ENCODE measurements at places on chromosomes 3 and 15.

DNA sequence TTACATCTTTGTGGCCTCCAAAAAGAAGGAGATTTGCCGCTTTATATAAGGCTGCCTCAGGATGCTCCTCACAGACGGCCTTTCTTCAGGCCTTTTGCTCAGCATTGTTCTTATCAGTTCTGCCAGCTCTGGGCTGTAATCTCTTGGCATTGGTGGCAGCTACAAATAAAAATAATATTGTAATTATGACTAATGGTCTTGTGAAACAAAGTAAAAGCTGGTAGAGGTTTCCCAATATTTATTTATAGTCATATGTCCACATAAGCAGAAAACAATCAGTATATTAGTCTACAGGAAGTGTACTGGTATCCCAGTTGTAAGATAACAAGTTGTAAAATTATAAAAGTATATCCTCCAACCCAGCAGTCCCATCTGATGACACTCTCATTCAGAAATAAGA lies 7.3 kb downstream of the NEK4 start:
- DNase-seq: peak; percentile 66

DNA sequence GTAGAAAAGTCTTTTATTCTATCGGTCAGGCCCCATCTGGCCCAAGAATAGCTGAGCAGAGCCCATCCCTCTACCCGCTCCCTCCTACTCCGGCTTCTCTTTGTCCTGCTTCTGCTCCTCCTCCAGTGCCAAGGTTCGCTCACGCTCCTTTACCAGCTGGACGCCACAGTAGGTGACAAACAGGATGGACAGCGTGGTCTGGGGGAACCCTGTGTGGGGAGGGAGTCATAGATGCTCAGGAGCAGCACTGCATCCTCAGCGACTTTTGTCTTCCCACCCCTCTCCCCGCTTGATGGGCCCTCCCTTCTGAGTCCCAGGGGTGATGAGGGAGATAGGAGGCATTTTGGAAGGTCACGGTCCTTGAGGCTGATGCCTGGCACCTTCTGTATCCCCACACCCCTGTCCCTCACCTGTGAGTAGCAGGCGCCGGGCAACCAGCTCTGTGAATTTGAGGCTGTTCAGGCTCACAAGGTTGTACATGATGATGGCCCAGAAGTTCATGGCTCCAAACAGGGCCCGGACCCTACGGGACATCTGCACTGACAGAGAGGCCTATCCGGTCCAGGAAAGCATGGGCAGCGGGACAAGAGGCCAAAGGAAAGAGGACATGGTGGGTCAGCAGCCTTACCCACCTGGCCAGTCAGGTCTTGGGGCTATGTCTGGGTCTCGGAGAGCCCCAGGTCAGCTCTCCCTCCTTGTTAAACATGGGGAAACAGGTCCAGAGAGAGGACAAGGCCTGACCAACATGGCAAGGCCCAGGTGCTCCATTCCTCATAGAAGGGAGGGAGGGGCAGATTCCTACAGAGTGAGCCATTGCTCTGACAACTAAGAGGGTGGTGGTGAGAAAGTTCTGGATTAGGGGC lies 7.6 kb downstream of the KLHL40 start:
- DNase-seq: no peak

DNA sequence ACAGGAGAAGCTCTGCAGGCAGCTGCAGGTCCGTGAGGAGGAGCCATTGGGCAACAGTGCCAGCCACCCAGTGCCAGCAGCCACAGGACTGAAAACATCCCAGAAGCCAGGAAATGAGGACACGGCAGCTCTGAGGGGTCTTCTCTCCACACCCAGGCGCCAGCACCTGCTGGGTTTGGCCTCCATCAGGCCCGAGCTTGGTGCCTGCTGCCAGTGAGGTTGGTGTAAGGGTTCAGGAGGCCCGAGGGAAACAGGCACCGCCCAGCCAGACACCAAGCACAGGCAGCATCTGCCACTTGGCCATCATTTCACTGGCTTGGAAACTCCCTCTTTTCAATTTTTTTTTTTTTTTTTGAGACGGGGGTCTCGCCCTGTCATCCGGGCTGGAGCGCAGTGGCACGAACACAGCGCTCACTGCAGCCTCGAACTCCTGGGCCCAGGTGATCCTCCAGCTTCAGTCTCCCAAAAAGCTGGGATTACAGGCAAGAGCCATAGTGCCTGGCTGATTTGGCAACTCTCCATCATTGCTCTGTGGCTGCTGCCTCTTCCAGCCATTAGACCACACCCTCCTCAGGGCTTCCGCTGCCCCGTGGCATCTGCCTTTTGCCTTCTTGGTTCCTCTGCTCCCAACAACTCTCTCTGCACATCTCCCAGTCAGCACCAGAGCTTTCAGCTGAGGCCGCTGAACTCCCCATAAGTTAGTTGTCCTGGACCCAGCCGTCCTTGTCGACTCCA lies 1.5 kb upstream of the ITIH3 start:
- DNase-seq: no peak

- DNase-seq: no peak
Observed at GRCh38 chr3:162643245-162643644, 1146.6 kb downstream of the OTOL1 start.

- DNase-seq: no peak
Observed at GRCh38 chr3:11768604-11769003, 78.1 kb downstream of the TAMM41 start.

- DNase-seq: no peak
Observed at GRCh38 chr3:72142028-72142427, 357.1 kb upstream of the PROK2 start.

DNA sequence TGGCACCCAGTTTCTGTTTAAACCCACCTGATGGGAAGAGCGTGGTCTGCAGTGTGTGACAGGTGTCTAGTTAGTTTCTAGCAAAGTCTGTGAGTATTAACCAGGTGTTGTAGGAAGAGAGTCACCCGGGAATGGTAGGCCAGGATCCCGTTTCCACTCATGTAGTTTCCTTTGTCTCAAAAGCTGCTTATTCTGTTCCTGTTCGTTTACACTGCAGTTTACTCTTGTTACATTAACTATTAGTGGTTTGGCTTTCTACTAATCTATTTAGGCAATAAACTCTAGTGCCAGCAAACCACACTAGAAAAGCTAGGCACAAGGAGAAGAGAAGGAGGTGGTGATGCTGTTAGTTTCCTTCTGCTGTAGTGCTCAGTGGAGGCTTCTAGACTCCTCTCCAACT lies 32.7 kb downstream of the WDR76 start:
- no peak for DNase-seq

GRCh38 chr3:108100906-108101660 lies 10.3 kb upstream of the CD47 start:
- no peak for DNase-seq

DNA sequence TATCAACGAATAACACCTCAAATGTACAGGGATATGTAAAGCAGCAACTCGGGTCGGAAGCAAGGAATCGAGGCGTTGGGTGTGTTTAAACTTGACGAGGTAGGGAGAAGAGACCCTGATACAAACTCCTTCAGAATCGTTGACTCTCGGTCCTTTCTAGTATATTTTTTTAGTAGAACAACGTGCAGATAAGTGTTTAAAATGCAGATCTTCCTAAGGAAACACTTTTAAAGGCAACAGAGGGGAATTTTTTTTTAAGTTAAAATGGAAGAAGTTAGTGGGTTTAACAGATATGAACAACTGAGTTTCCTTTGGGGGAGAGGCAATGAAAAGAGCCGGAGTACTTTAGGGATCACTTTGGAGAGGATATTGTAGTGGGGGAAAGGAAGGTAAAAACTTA lies 1.1 kb upstream of the KPNA4 start:
- DNase-seq: no peak

GRCh38 chr3:114338651-114339357 lies 45.0 kb downstream of the TIGIT start:
- DNase-seq: no peak

DNA sequence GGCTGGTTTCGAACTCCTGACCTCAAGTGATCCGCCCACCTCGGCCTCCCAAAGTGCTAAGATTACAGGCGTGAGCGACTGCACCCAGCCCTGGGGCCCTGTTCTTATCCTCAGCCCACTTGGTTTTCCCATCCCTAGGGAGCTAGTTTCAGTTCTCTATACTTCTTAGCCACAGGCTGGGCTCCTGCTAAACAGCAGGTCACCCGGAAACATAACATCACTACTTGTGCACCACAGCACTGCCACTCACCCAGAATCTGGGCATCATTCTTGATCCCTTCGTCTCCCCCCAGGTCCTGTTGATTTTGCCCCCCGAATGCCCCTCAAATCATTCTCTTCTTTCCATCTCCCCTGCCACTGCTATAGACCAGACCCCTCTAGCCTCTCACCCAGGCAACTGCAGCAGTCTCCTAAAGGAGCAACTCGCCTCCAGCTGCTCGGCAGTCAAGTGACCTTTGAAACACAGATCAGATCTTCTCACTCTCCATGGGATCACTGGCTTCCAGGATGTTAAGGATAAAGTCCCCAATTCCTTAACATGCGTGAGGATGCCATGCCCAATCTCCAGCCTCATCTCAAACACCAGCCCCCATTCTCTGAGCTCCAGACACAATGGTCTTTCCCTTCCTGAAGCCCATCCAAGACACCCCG lies 5.6 kb upstream of the AP3S2 start:
- DNase-seq: no peak

- peak; percentile 94 for DNase-seq
Observed at GRCh38 chr3:114624571-114625181, 330.8 kb downstream of the TIGIT start.

DNA sequence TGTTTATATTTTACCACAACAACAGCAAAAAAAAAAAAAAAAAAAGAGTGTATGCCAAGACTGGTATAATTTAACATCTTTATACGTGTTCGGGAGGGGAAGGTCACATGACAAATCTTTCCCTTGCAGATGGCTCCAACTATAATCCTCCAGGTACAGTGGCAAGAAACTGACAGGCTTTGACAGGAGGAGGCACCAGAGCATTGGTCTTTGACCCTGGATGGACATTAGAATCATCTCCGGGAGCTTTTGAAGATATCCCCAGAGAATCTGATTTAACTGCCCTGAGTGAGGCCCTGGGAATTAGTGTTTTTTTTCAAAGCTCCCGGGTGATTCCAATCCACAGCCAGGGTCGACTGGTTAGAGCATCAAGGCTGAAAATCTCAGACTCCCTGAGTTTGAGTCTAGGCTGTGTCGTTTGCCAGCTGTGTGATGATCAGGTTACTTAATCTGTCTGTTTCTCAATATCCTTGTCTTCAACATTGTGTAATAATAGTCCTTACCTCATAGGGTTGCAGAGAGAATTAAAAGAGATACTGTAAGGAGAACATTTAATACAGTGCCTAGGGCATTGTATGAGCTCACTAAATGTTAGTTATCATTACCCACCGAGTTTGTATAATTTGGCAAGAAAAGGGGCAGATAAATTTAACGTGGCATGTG lies 8.9 kb upstream of the SEMA5B start:
- DNase-seq: no peak

DNA sequence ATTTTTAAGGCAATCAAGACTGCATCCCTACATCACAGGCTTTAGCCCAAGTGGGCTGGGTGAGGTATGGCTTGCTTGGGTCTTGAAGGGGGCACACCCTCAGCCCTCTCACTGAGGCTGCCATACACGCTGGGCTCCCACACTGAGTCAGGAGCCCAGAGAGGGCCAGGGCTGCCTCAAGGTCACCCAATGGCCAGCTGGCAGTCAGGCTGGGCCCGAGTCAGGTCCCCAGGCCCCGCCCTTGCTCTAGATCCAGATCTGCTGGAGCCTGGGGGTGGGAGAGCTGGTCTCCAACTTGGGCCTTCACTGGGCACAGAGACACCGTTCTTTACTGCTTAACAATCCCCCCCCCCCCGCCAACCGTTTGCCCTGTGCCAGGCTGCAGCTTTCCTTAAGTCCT lies 88.1 kb downstream of the IQSEC1 start:
- no peak for DNase-seq

DNA sequence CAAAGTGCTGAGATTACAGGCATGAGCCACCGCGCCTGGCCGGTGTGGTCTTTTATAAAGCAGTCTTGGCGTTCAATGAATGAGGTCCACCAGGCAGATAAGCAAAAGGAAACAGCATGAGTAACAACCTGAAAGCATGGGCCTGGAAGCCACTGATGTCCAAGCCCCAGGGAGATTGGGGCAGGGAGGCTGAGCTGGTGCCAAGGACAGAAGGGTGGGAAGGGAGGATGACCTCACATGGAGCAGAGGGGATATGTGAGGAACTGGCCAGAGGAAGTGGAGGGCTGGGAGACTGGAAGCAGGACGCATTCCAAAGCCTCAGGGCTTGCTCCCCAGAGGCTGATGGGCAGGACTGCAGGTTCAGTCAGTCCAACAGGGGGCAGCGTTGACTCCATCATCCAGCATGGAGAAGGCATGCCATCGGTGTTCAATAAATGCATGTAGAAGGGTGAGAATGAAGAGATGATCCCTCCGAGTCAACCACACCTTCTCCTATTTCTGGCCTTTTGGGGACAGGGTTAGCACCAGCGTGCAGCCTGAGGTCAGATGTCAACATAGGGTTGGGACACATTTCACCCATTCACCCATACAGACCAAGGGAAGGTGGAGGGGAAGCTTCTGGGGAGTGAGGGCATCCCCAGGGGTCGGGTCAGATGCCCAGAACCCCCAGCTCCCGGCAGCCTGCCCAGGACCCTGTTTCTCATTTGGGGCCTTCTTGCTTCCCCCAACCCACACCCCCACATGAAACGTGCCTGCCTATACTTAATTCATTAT lies 14.8 kb downstream of the MYL3 start:
- peak; percentile 48 for DNase-seq

DNA sequence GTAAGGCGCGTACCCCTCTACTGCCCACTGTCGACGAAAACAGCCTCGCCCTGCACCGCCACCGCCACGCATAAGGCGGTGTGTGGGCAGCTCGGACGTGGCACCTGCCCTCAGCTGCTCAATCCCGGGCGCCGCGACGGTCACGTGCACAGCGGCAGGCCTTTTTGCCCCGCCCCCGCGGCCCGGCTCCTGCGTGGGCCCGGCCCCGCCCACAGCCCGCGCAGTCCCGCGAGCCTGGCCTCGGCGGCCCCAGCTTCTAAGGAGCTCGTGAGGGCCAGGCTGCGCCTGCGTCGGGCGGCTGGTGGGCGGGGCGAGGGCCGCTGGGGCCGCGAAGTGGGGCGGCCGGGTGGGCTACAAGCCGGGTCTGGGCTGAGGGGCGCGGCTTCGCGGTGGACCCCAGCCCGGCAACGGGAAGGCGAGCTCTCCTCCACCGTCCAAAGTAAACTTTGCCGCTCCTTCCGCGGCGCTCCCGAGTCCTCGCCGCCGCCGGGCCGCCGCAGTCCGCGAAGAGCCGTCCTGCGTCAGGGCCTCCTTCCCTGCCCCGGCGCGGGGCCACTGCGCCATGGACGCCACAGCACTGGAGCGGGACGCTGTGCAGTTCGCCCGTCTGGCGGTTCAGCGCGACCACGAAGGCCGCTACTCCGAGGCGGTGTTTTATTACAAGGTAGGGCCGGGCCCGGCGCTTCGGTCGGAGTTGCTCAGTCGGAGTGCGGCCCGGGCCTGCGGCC lies at the start of gene CAPN7:
Gene CAPN7 (plus strand): TSS at position 313 of the 728 bp plus-strand sequence. CDS start 250 bp downstream, at position 563.
- peak; percentile 96 for DNase-seq

GRCh38 chr3:38960042-38960622 lies 91.6 kb downstream of the SCN11A start:
- no peak for DNase-seq

GRCh38 chr3:117926819-117927218 lies 1107.8 kb downstream of the IGSF11 start:
- DNase-seq: no peak

DNA sequence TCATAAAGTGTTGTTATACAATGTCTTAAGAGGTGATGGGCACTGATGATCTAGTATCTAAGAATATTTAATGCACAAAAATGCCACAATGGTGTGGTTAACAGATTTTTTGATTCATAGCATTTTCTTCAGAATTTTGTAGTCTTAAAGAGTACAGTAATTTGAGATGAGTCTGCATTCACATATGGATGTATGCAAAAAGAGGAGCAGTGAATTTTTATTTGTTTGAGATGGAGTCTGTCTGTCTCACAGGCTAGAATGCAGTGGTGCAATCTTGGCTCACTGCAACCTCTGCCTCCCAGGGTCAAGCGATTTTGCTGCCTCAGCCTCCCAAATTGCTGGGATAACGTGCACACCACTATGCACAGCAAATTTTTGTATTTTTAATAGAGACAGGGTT lies 110.5 kb downstream of the ZPLD1 start:
- no peak for DNase-seq

All from testis (tissue), 5 donors.